Activated T-cell treated with anti-CD3 and anti-CD28 coated beads for 4 hours (primary cell): ENCODE measurements at places on chromosomes 5 and 9.
A peak's percentile ranks its signal among the peaks of the same experiment; 100 is the strongest.

DNA sequence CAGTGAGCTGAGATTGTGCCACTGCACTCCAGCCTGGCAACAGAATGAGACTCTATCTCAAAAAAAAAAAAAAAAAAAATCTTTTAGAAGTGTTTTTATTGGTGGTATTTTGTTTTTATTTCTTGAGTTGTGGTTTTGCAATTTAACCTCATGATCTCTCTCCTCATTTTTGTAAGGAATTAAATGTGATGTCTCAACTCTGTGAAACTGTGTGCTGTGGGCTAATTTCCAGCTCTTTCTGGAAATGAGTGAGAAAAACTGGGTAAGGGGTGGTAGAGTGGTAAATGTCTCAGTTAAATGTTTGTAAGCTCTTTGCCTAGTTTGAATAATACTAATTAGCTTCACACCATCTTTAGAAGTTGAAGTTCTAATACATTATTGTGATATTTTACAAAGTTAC, 29.0 kb downstream of the ACO1 start:
- no peak for DNase-seq

DNA sequence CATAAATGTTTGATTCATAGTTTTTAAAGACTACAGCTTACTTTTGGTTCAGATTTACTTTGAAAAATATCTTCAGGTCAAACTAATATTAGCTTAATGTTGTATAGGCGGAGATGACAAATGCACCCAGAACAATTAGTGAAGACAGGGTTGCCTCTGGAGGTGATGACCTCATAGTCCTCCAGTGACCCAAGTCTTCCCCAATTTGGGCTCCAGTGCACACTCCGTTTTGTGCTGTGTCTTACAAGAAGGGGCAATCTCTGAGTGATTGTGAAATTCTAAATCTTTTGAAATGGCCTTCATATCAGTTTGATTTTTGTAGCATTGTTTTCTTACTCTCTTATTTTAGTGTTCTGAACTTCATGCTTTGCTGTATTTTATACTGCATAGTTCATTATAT, 57.6 kb downstream of the DENND4C start:
- no peak for DNase-seq

DNA sequence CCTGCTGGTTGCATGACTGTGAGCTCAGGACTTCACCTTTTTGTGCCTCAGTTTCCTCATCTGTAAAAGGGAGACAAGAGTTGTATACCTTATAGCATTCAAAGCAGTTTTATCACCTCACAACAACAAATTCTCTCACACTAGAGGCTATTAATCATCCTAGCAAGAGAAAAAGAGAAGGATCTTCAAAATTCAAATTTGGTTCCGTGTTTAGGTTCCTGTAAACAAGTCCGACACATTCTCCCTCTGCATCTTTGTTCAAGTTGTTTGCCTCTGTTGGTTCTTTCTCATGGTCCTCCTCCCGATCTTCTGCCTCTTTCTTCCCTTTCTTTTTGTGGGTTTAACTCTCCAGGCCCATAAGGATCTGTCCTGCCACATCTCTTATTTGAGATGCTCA, 218.0 kb downstream of the PIK3R1 start:
- no peak for DNase-seq

DNA sequence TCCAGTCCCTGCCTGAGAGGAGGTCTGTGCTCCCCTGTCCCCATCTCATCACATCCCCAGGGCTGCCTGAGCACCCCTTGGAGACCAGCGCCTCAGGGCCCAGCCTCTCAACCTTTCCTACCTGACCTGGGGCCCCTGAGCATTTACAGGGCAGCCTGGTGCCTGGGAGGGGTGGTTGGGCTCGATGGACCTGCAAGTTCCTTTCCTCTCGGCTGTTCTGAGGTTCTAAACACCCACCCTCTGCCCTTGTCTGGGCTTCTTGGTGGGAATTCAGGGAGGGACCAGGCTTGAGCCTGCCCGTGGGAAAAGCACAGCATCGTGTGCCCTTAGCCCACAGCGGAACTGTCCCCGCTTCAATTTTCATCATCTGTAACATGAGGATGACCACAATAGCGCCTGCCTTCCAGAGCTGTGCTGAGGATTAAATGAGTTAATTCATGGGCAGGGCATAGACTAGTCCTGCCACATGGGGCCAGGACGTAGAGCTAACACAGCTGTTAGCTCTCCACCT, 91.0 kb upstream of the SH3PXD2B start:
- DNase-seq: no peak

DNA sequence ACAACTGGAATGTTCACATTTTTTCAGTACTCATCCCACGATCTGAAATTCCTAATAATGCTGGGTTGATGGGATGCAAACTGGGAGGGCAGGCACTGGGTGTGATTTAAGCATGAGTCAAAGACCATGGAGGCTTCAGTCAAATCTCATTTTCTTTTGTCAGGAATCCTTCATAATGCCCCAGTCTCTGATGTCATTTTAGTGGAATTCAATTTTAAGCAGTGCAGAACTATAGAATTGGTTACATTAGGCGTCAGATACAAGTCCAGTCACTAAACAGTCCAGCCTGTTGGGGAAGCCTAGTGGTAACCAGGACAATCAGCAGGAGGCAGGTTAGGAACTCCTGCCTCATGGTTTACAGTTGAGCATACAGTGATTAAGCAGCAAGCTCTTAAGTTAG, 41.0 kb upstream of the TMEM215 start:
- DNase-seq: no peak

- DNase-seq: no peak
These were observed 1281.2 kb upstream of the NUDT12 start for GRCh38 chr5:104843822-104844221.

GRCh38 chr5:68373050-68373449, 157.5 kb downstream of the PIK3R1 start:
- DNase-seq: no peak

DNA sequence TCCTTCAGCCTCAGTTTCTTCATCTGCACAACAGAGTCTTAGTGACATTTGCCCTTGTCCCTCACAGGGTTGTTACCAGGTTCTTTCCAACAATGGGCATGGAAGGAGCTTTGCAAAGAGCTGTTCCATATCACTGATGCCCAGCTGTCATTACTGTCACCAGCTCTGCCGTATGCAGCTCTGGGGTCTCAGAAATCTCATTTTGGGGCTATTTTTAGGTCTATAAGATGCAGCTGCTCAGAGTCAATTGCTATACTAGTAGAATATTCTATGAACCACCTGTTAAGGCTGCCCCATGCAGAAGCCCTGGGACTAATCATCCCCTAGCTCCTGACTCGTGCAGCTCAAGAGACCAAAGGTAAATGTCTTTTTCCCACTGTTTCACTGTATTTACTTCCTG, 105.1 kb upstream of the TNPO1 start:
- no peak for DNase-seq

DNA sequence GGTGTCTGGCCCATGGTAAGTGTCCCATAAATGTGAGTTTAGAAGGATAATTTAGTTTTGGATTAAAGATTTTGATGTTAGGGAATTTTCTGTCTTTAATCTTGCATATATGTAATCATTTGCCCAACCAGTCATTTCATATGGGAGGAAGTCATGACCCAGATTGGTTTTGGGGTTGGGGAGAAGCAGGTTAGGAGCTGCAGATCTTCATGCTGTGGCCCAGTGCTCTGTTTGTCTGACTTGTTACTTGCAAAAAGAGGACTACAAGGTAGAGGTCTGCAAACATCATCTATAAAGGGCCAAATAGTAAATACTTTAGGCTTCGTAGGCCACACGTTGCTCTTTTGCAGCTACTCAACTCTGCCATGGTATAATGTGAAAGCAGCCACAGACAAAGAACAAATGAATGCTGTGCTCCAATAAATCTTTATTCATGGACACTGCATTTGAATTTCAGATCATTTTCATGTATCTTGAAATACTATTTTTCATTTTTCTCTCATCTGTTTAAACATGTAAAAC, 16.8 kb downstream of the OSTF1 start:
- DNase-seq: no peak

GRCh38 chr5:2511706-2512105, 239.8 kb downstream of the IRX2 start:
- no peak for DNase-seq

- DNase-seq: no peak
These were observed 740.2 kb upstream of the DMAC1 start for GRCh38 chr9:8539681-8540197.

DNA sequence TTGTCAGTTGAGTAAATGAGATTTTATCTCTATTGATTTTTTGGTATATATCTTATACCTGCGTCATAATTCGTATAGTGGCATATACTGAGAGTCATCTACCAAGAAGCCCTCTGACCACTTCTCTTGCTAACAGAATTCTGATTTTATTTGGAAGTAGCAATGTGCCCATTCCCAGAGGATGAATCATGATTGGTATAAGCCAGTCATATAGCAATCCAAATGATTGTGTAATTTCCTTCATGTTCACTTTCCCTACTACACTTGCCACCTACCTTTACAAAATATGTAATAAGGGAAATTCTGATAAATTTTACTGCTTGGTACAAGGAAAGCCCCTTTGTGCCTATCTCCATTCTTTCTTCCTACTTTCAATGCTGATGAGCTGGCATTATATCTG, 16.1 kb upstream of the ZNF462 start:
- no peak for DNase-seq

DNA sequence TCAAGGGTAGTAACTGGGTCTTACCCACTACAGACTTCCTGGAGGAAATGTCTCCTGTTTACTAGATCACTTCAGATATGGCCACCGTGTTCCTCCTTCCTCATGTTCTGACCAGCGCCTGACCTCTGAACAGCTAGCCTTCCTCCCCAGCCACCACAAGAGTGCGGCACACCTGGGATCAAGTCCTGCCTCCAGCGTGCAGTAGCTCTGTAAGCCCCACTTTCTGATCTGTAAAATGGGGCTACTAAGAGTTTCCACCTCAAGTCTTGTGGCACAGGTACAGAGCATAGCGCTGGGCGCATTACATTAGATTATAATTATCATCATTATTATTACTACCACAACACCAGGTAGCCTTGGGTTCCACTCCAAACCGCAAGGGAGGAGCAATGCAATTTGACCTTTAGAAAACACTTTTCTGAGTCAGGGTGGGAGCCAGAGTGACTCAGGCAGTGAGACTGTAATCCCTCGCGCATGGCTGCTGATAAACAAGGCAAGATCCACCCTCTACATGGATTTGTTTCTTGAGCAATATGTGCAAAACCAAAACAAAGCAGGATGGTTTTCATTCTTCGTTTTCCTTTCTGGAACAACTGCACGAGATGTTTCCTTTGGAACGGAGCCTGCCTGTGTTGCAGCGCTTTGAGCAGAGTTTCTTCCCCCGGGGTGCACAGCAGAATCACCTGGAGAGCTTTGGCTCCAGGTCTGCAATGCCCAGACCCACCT, 65.0 kb upstream of the ANGPTL2 start:
- DNase-seq: no peak

DNA sequence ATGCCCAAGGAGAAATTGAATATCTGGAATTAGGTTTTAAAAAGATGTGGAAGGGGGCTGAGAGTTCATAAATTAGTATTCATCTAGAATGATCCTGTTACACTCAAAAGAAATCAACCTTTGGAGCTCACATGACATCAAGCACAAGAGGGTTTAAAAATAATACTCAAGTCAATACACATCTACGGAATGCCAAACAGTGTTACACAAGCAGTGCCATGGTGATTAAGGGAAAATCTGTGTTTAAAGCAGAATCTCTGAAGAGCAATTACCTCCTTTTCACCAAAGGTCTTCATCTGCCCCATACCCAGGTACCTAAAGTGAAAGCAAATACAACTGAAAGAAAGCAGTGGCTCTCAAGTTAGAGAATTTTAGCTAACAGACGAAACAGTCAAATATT, 261.6 kb downstream of the NFIB start:
- DNase-seq: no peak

DNA sequence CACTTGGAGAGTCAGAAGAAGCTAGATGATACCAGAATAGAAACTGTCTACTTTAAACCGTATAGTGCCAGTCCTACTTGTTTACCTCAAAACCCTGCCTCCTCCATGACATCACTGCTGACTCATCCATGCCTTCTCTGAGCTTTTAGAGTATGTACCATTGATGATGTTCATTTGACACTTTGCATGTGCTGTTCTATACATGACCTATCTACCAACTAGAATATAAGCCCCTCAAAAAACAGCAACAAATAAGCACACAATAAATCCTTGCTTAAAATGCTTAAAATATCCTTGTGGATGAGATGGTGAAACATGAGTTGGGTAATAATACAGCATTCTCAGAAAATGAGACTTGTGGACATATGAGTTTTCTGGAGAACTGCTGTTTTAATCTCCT, 2.6 kb downstream of the CTNNAL1 start:
- peak; percentile 64 for DNase-seq

DNA sequence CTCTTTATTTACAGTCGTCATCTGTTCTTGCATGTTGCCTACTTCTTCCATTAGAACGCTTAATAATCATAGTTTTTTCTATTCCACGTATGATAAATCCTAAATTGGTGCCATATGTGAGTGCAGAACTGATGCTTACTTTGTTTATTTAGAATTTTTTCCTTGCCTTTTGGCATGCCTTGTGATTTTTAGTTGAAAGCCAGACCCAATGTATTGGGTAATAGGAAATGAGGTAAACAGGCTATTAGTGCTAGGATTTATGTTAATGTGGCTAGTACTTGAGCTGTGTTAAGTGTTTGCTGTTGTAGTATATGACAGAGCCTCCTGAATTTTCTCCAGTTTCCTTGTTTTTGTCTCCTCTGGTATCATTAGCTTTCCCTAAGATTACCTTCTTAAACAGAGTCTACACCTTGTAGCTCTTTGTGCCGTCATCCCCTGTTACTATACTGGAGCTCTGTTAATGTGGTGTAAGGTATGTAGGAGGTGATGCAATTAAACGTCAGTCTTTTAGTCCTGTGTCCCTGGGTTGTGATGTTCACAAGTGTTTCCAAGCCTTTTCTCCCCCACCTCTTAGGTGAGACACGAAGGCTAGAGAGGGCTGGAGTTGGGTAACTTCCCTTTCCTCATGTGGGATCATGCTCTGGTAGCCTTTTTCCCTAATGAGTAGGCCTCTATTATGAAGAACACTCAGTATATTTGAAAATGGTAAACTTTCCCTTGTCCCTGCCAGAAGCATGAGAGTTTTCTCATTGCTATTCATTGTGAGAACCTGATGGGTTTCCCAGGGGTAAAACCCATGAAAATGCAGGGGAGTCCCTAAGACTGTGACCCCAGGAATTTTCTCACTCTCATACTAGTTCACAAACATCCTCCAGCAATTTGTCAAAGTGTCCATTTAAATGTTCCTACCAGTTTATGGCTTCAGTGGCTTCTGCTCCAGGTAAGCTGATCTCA, 21.2 kb downstream of the SPATA31D3 start:
- no peak for DNase-seq

GRCh38 chr5:176748073-176748966, 62.0 kb upstream of the UNC5A start:
- no peak for DNase-seq

GRCh38 chr5:77259476-77259875, 49.0 kb downstream of the PDE8B start:
- no peak for DNase-seq
